ENCODE measurements at places on chromosomes 5 and 9. TPM values are rescaled to one million over a fixed set of nuclear protein-coding genes. Genes with fewer than 3 reads are reported as not detected.

GRCh38 chr9:130824643-130825350 is 10.3 kb upstream of the ABL1 start:
- peaks cover 44% of the 10 kb centered on the region for H3K4me1 ChIP-seq
- DNase-seq = no peak
- peaks cover 5% of the 10 kb centered on the region for H3K36me3 ChIP-seq
- H3K27ac ChIP-seq = peak overlapping the region; percentile 88

The SEMA6A gene
- total RNA-seq = 84.2 TPM

DNA sequence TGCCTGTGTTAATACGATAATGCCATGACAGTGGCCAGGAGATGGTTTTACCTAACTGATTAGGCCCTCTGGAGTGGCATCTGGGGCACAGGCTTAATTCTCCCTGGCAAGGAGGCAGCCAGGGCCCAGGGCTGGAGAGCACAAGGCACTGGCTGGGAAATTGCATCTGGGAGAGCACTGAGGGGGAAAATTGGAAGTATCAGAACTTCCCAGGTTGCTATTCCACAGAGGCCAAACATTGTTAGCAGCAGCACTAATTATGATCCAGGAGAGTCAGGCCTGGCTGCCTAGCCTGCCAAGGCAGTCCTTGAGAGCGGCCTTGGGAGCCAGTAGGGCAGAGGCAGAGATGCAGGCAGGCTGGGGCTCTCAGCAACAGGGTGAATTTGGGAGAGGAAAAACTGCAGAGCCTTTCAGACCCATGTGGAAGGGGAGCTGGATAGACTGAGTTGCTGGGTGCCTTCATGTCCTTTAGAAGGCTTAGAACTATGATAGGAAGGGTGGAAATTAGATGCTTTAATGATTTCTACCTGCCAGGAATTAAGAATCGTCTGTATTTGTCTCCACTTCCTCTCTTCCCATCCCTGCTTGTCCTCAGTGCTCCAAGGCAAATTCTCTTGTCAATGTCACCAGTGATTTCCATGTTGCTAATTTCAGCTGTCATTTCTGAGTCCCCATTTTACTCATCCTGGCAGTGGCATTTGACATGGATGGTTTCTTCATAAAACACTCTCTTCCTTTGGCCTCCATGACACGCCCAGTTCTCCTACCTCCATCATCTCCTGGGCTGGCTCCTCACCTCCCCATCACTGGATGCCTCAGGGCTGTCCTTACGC is 56.1 kb upstream of the HSPA9 start:
- H3K4me3 ChIP-seq = peak overlapping the region; percentile 22
- no peak for DNase-seq
- no peaks in the 10 kb centered on the region for H3K27me3 ChIP-seq
- no peaks in the 10 kb centered on the region for H3K36me3 ChIP-seq
- peaks cover 29% of the 10 kb centered on the region for H3K4me1 ChIP-seq
- H3K27ac ChIP-seq = peak overlapping the region; percentile 52

The EPB41L4B gene
- 29.1 TPM for total RNA-seq

The TNFSF8 gene
- total RNA-seq = 0.43 TPM

DNA sequence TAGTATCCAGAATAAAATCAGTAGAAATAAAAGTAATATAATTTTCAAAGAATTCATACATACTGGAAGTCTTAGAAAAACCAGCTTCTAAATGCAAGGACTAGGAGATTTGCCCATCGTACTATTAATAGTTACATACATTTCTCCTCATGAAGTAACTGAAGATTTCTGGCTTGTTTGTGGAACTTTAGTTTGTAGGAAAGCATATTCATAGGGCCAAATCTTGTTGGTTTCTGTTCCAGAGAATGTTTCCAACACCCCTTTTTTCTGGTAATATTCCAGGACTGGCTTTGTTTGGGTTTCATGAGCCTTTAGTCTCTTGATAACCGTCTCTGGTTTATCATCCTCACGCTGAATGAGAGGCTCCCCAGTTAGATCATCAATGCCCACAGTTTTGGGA is 66.3 kb upstream of the TJP2 start:
- H3K4me1 ChIP-seq = no peaks in the 10 kb centered on the region
- no peak for DNase-seq
- no peak overlapping the region for H3K4me3 ChIP-seq

GRCh38 chr5:140049205-140049604 is 6.1 kb upstream of the NRG2 start:
- H3K4me3 ChIP-seq = no peak overlapping the region
- no peaks in the 10 kb centered on the region for H3K36me3 ChIP-seq
- no peaks in the 10 kb centered on the region for H3K4me1 ChIP-seq

DNA sequence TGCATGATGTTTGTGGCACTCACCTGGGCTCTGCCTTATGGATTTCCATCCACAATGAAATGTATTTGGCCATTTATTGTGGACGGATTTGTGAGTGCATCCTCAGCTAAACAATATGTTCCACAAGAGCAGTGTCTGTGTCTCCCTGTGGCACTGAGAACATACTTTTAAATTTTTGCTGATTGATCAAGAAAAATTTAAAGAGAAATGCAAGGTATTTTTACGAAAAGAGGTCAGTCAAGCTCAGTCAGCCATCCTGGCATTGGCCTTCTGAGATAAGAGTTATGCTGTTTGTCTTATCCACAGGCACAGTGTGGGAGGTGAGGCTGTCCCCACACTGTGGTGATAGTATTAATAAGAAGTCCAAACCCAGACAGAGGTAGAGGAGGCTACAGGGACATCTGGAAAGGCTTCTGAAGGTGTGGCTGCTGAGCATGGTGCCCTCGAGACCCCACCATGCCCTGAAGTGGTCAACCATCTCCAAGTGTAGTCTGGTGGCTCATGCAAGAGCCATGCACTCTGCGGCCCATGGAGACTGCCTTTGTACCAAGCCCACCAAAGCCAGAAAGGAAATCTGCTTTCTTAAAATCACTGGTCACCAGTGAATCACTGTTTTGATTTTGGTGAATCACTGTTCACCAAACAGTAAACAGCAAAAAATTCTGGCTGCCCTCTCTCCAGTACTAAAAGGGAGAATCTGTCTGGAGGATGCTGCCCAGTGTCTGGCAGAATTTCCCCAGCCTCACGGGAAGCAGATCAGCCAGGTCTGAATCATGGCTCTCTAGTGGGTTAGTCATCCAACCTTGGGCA is 28.8 kb downstream of the SPOCK1 start:
- H3K4me3 ChIP-seq = no peak overlapping the region
- H3K4me1 ChIP-seq = no peaks in the 10 kb centered on the region
- peaks cover 31% of the 10 kb centered on the region for H3K27me3 ChIP-seq
- no peak overlapping the region for H3K27ac ChIP-seq
- DNase-seq = no peak

DNA sequence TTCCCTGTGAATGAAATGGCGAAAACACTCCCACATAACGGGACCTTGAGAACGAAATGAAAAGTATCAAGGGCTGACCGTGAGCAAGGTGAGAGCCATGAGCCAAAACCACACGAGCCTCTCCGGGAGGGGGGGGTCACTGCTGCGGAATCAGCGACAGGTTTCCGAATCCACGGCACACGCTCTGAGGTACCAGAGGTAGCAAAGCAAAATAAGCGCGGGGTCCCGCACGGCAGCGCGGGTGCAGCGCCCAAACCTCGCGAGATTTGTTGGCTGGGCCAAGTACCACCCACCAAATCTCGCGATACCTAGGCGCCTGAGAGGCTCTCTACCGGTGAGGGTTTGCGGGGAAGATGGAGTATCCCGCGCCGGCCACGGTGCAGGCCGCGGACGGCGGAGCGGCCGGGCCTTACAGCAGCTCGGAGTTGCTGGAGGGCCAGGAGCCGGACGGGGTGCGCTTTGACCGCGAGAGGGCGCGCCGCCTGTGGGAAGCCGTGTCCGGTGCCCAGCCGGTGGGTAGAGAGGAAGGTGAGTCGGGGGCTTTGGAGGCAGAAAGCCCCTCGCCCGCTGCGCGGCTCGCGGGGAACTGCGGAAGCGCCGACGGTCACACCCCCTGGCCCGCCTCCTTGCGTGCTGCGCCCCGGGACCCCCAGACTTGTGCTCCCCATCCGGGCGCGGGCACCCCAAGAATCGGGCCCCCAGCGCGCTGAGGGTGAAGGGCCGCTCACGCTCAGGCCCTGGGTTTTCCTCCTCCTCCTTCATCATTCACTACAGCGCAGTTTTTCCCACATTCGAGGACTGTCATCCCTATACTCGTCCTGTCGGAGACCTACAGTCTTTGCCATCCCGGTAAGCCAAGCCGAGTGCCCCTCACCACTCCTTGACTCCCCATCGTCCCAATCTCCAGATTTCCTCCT is at the start of gene ZNF346:
ZNF346 (plus strand) TSS at position 311 of the 917 bp plus-strand sequence; CDS start at position 354, 43 bp downstream.
- H3K36me3 ChIP-seq = peaks cover 16% of the 10 kb centered on the region
- H3K27me3 ChIP-seq = no peaks in the 10 kb centered on the region
- peak within 1 kb of the TSS; percentile 94 for H3K27ac ChIP-seq

DNA sequence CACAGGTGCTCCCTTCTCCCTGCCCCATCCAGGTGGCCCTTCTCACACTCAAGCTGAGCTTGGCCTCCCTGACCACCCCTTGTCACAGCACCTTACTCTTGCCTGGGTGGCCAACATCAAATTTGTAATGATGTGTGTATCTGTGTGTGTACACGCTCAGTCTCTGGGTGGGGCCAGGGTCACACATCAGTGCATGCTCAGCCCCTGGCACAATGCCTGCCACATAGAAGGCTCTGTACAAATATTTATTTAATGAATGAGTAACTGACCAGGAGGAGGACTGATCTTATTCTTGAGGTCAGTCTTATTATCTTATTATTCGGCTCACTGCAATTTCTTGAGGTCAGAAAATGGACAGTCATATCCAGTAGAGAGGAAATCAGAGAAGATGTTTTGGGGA is 41.3 kb upstream of the HAND1 start:
- H3K27ac ChIP-seq = no peak overlapping the region
- peaks cover 51% of the 10 kb centered on the region for H3K27me3 ChIP-seq
- H3K4me1 ChIP-seq = peaks cover 27% of the 10 kb centered on the region
- H3K36me3 ChIP-seq = no peaks in the 10 kb centered on the region

The ZNF462 gene
- 129 TPM for total RNA-seq

DNA sequence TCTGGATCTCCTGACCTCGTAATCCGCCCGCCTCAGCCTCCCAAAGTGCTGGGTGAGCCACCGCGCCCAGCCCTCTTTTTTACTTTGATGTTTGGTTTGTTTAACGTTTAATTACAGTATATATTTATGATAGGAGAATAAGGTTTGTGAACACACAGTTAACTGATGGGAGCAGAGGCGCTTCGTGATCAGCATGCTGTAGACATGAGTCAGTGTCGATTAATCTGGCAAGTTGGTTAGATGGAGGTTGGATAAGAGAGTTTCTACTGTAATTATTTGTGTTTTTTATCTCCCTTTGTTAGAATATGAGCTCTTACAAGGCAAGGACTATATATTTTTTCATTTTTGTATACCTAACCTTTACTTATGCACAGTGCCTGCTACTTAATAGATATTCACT is 14.3 kb downstream of the ATG10 start:
- no peak overlapping the region for H3K27ac ChIP-seq
- H3K4me1 ChIP-seq = no peaks in the 10 kb centered on the region
- no peaks in the 10 kb centered on the region for H3K27me3 ChIP-seq
- no peak for DNase-seq

DNA sequence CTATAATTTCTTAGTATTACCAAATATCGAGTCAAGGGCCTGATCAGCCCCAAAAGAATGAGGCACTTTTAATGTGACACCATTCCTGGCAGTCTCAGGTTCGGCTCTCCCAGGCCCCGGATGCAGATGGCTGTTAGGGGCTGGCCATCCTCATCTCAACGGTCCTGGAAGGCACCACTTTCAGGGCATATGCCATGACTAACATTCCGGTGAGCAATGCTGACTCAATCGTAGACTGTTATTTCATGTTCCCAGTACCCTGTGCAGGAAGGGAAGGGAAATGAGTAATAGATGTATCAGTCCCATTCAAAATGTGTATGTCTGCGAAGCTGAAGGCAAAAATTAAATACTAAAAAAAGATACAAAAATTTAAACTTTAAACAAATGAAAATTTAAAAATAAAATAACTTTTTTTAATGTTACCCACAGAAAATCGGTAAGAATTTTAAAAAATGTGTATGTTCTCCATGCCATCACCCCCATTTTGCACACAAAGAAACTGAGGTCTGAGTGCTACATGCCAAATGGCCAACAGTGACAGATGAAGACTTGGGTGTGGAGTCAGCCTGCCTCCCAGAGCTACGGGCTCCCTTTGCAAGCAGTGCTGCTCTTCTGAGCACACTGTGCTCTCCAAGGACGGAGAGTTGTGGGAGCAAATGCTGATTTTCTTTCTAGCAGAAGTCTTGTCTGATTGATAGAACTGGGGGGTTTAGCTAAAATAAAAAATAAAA is 79.0 kb downstream of the GLDC start:
- no peaks in the 10 kb centered on the region for H3K27me3 ChIP-seq
- DNase-seq = no peak
- no peak overlapping the region for H3K4me3 ChIP-seq

- no peak for DNase-seq
- no peak overlapping the region for H3K4me3 ChIP-seq
- H3K4me1 ChIP-seq = no peaks in the 10 kb centered on the region
- H3K36me3 ChIP-seq = no peaks in the 10 kb centered on the region
These were observed 102.6 kb downstream of the XRCC4 start for GRCh38 chr5:83179966-83180365.

DNA sequence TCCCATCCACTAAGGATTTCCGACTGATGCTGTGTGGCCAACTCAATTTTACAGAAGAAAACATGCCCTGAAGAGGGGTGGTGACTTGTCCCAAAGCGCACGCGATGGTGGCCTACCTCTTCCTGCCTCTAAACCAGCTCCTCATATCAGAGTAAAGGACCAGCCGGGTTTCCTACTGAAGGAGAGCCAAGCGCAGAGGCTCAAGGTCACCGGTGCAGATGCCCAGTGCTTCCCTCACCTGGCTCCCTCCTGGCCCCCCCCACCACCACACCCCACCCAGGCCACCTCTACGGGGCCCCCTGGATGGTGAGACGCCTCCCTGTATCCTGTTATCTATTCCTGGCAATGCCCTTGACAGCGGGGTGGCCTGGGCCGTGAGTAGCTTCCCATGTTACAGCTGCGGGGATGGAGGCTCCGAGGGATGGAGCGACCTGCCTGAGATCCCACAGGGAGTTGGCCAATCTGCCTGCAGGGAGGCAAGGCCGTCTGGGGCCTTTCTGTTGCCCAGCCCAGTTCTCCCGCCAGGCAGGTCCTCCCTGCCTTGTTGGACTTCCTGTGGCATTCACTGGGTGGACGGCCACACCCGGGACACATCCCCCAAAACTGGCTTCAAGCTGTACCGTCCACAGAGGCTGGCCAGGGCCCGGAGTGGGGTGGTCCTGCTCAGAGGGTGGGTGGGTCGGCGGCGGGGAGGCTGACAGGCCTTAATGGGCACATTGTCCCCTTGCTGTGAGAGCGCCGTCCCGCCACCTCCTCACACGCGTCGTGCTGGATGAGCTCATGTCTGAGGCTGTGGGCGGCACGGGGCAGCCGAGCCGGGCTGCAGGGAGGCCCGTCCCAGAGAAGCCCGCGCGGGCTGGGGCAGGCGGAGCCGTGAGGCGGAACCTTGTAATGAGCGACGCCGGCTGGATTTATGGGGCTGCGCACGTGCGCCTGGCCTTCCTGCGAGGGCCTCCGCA is 72.5 kb downstream of the MACROH2A1 start:
- H3K27ac ChIP-seq = no peak overlapping the region
- peaks cover 6% of the 10 kb centered on the region for H3K36me3 ChIP-seq
- no peak overlapping the region for H3K4me3 ChIP-seq
- H3K27me3 ChIP-seq = no peaks in the 10 kb centered on the region
- no peak for DNase-seq

The SKIC3 gene
- total RNA-seq = 83.4 TPM

All from type B pancreatic cell (in vitro differentiated cells).